ENCODE measurements at places on chromosomes 6 and 20.

- DNase-seq, result no peak
Observed at GRCh38 chr20:25360631-25361286, 29.9 kb downstream of the ABHD12 start.

DNA sequence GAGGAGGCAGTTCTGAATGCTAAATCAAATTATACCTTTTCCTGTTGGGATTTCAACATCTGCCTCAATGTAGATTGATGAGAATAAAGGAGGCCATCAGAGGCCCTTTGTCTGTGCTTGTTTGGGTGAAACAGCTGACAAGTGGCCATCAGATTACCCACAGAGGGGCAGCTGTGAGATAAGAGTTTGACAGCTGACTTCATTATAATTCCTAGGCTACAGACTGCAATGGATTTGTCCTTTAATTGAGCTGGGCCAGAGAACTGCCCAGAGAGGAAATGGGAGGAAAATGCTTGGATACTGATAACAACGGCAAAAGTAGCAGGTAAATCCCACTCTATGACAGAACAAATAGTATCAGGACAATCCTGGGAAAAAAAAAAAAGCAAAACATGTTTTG lies 649.4 kb downstream of the HDGFL1 start:
- no peak for DNase-seq

- DNase-seq, result no peak
Observed at GRCh38 chr20:11432407-11432806, 485.3 kb upstream of the BTBD3 start.

DNA sequence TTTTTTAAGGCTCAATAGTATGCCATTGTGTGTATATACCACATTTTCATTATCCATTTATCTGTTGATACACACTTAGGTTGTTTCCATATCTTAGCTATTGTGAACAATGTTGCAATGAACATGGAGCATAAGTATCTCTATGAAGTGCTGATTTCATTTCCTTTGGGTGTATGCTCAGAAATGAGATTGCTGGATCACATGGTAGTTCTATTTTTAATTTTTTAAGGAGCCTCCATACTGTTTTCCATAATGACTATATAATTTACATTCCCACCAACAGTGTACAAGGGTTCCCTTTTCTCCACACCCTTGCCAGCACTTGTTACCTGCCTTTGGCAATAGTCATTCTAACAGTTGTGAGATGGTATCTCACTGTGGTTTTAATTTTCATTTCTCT lies 15.1 kb upstream of the HLA-DOA start:
- DNase-seq, result no peak

GRCh38 chr6:87661016-87661415 lies 41.0 kb downstream of the AKIRIN2 start:
- DNase-seq, result no peak

DNA sequence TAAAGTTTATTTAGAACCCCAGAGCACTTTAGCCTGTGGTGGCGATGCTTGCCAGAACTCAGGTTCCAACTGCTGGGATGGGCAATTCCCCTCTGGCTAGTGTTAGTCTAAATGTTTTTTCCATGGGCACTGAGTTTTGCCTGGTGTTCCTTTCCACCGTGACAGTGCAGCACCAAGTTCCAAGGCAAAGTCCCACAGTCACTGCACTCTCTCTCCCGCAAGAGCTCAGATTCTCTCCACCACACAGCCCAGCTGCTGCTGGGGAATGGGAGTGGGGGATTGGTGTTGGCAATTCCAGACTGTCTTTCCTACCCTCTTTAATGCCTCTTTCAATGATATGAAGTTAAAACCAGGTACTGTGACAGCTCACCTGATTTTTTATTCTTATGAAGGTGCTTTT lies 247.6 kb downstream of the ALDH8A1 start:
- no peak for DNase-seq

DNA sequence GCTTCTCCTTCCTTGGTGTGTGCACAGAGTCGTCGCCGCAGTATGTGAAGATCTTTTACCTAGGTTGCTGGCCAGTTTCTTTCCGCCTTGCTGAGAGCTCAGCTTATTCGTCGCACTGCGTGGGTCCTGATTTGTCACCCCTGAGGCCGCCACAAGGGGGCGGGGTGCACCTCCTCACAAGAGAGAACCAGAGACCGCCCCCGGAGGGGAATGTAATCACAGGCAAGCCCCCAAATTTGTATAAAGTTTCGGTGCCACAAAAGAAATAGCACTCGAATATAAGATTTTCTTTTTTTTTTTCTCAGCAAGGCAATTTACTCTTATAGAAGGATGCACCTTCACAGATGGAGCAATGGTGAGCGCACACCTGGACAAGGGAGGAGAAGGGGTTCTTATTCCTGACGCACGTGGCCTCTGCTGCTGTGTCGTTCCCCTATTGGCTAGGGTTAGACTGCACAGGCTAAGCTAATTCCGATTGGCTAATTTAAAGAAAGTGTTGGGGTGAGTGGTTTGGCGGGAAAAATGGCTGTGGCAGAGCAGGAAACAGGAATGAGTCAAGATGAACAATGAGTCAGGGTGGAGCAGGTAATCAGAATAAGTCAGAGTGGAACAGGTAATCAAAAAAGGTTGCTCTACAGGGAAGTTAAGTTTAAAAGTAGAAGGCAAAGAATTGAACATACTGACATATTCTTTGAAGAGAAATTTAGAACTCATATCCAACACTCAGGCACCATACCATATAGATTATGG lies 19.5 kb downstream of the NCOA3 start:
- DNase-seq, result no peak

GRCh38 chr20:53186635-53187034 lies 214.5 kb downstream of the TSHZ2 start:
- DNase-seq, result no peak

DNA sequence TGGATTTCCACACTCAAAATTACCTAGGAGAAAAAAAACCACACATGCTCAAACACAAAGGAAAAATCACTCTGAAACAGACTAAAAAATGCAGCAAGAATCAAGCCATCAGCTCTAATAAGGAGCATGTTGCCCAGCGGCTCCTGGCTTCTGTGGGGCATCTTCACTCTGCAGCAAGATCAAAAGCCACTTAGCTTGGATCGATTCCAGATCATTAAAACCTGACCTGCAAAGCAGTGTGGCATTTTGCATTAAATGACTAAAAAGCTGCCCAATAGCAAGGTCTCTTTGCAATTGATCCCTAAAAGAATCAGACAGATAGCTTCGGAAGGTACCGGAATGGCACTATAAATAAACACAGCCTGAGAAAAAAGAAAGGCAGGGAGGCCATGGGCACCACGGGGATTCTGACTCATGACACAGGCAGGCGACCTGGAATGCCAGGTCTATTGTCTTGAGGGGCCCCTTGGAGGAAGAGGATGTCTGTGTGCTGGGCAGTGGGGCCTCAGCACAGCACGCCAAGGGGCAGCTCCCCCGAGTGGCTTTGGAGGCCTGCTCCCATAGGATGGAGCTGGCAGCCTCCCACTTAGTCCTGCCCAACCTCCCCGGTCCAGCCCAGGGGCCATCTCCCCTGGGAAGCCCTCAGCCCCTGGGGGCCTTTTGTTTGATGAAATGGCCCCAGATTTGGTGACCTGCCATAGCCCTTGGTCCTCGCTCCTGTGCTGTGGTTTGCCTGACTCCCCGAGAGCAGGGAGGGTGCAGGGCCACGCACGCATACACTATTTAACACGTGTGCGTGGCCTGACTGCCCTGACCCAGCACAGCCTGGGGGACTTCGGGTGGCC lies 7.6 kb downstream of the LEMD2 start:
- DNase-seq, result no peak

- no peak for DNase-seq
Observed at GRCh38 chr20:58652606-58653294, 1.7 kb downstream of the STX16 start.

DNA sequence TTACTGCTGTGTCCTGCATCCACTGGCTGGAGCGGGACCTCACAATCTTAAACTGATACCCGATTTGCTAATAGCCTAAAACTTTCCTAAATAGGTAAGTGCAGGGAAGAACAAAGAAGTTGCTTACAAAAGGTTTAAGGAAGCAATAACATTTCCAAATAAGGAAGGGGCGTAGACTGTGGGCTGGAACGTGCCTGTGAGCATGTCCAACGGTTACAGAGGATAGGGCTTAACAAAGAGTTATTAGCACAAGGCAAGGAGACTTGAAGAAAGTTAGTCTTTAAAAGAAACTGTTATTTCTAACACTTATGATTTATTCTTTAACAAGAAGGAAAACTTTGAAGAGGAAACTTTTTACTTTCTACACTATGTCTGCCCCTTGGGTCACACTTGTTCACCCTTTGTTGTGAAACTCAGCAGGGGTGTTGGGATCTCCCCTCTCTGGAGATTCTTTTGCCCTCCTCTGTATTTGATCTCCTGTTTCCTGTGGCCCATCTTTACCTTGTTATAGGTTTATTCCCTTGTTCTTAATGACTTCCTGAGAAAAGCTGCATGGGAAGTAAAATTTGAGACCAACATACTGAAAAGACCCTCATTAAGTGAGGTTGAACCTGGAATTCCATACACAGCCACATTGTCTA lies 28.7 kb downstream of the KAT14 start:
- DNase-seq, result no peak

- no peak for DNase-seq
Observed at GRCh38 chr6:70059039-70059719, 192.8 kb downstream of the COL19A1 start.

DNA sequence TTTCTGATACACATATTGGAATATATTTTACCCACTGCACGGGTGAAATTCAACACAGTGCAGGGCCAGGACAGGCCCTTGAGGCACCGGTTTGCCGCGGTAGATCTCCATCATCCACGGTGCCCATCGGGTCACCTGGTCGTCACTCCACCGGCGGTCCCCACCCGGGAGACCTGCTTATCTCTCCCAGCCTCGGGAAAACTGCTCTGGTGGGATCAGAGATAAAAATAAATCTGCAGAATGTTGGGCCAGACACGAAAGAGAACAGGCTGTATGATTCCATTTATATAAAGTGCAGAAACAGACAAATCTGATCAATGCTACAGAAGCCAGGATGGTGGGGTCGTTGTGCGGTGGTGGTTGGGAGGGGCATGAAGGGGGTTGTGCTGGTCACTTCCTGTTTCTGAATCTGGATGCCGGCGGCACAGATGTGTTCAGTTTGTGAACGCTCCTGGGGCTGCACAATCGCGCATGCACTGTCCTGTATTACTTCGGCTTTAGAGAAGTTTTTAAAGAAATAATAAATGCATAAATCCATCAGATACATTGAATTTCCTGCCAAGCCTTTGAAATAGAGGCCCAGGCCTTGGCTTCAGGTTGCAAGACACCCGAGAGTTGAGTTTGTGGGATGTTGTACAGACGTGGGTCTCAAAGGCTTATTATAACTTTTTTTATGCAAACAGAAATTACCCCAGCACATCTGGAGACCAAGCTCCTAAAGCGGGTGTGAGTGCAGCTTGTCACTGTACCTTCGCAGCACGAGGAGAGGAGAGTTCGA lies 54.3 kb downstream of the ANKRD60 start:
- no peak for DNase-seq

DNA sequence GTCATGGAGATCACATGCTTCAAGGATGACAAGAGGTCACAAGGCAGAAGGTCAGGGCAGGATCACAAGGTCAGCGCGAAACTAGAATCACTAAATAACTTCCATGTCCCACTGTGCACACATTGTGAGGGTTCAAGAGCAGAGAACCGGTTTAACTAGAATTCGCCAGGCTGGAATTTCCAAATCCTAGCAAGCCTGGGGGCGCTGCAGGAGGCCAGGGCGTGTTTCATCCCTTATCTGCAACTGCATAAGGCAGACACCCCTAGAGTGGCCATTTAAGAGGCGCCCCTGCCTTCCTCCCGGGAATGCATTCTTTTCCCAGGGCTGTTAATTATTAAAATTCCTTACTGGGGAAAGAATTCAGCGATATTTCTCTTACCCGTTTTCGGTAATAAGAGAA lies 40.2 kb upstream of the SLC22A1 start:
- DNase-seq, result no peak

- DNase-seq, result no peak
Observed at GRCh38 chr6:131331151-131331550, 195.9 kb downstream of the AKAP7 start.

- DNase-seq, result no peak
Observed at GRCh38 chr6:99522531-99522930, 7.3 kb upstream of the USP45 start.

DNA sequence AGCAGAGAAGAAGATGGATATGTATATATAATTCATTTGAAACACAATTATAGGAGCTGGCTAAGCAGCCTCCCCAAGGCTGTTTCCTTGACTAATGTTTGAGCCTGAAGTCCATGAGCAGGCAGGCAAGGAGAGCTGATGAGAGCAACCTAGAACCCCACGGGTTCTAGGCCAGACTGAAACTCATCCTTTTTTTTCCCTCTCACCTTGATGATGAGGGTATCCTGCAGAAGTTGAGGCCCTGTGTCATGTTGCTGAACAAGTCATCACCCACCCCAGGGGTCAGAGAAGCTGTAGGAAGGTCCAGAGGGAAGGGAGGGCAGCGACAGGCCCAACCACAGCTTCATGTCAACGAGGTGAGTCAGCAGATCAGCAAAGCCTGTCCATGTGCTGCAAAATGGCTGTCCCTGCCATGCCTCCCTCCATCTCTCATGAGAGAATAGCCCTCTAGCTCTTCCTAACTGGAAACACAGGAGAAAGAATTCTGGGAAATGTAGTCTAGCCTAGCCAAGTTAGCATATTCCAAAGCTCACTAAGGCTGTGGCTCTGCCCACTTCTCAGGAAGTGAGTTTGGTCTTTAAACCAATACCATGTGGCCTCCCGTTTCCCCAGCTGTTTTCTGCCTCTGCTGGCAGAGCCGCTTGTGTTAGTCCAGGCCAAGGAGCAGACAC lies 91.3 kb upstream of the DTNBP1 start:
- no peak for DNase-seq

DNA sequence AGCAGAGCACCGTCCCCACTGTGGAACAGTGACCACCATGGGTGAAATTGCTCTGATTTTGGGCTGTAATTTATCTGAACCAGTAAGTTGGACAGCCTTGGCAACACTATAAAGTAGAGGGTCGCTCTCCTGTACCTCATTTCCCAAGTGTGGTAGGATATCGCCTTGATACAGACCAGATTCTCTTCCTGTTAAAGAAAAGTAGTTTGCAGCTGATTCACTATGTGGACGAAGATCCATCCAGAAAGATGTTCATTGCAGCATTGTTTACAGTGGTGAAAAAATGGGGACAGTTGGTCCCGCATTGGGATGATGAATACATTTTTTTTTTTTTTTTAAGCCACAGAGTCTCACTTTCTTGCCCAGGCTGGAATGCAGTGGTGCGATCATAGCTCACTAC lies 74.3 kb downstream of the SLX4IP start:
- DNase-seq, result no peak

DNA sequence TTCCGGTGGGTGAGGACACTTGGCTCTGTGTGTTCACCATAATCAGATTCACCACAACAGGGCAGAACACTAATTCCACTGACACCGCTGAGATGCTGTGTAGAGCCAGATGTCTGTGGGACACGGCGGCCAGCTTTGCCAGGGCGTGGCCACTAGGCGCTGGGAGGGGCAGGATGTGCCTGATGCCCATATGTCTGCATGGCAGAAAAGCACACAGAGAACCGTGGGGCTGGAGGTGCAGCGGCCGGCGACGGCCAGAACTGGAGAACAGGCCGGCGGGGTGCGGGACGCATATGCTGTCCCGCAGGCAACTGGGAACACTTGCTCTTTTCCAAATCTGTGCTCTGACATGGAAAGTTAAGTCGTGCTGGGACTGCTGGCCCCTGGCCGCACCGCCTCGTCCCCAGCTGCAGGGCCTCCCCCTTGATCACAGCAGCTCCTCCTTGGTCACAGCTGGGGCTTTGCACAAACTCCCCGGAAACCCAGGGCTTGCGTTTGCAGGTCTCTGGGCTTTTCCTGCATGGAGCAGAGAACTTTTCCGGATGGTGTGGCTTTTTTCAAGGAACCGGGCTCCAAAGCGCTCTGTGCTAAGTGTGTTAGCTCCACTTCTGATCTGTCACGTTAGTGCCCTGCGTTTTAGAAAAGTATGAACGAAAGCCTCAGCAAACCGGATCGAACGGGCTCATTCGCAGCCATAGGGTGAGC lies 31.1 kb downstream of the NTSR1 start:
- no peak for DNase-seq
